Cardiac muscle cell (in vitro differentiated cells and primary cell): ENCODE measurements at places on chromosomes 11 and 22. TPM values are rescaled to one million over a fixed set of nuclear protein-coding genes. Genes with fewer than 3 reads are reported as not detected.

DNA sequence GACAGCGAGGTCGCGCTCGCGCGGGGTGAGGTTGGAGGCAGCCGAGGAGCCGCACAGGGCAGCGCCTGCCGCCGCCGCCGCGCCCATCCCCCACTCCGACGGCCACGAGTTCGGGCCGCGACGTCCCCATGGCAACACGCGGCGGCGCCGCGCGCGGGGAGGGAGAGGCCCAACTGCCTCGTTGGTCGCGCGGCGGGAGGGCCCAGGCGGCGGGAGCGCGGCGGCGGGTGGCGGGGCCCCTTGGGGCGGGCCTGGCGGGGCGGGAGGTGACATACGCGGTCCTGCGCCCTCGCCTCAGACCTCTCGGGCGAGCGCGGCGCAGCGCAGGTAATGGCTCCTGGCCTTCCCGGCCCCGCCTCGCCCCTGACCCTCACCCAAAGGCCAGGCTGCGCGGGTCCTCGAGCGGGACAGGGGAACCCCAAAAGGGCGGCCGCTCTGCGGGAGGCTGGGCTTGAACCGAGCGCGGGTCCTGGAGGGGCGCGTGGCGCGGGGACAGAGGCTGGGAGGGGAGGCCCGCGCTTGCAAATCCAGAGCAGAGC lies at the start of gene DEUP1:
Gene DEUP1 (plus strand): TSS at position 297 of the 539 bp plus-strand sequence. CDS start 1,518 bp downstream, outside the sequence.
- H3K27ac ChIP-seq, result no peak within 1 kb of the TSS
- no peaks in the 10 kb centered on the region for H3K4me1 ChIP-seq
- peak; percentile 22 for DNase-seq

SLC15A3 gene
- 0.27 TPM in 1 of 2 replicates, not detected in the other for polyA plus RNA-seq

DNA sequence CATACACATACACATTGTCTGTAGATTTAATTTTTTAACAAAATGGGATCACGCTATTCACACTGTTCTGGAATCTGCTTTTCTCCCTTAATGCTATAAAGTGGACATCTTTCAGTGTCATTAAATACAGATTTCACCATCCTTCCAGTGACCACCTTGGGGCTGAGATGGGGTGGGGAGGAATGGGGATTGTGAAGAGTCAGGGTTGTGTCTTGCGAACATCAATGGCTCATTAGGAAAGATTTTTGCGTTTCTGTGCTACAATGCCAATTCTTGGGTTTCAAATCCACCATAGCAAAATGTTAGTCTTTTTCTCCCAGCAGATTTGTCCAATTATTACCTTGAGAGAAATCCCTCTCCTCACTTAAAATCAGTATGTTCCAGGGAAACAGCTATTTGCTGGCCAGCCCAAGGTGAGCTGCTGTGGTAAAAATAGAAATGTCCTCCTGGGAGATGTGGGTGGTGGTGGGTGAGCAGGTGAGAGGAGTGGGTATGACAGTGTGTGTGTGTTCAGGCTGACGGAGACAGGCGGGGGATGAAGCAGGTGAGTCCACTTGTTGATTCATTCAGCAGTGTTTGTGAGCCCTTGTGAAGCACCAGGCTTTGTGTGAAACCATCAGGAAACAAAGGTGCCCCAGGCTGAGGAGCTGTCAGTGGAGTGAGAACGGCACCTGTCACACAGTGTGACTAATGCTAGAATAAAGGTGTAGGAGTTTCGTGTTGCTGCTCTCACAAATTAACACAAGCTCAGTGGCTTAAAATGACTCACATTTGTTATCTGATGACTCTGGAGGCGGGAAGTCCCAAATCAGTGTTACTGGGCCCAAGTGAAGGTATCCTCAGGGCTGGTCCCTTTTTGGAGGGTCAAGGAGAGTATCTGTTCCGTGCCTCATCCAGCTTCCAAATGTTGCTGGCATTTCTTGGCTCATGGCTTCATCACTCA lies 1.7 kb upstream of the CBX6 start:
- no peaks in the 10 kb centered on the region for H3K27me3 ChIP-seq
- H3K4me3 ChIP-seq, result peak overlapping the region; percentile 49
- H3K36me3 ChIP-seq, result no peaks in the 10 kb centered on the region
- peaks cover 20% of the 10 kb centered on the region for H3K4me1 ChIP-seq
- no peak for DNase-seq

PRR33 gene
- polyA plus RNA-seq, result not detected in 2 replicates

GRCh38 chr11:64294774-64295173 lies 3.7 kb downstream of the KCNK4 start:
- no peaks in the 10 kb centered on the region for H3K4me1 ChIP-seq
- DNase-seq, result no peak
- H3K36me3 ChIP-seq, result no peaks in the 10 kb centered on the region
- peaks cover 100% of the 10 kb centered on the region for H3K27me3 ChIP-seq
- H3K4me3 ChIP-seq, result no peak overlapping the region

DNA sequence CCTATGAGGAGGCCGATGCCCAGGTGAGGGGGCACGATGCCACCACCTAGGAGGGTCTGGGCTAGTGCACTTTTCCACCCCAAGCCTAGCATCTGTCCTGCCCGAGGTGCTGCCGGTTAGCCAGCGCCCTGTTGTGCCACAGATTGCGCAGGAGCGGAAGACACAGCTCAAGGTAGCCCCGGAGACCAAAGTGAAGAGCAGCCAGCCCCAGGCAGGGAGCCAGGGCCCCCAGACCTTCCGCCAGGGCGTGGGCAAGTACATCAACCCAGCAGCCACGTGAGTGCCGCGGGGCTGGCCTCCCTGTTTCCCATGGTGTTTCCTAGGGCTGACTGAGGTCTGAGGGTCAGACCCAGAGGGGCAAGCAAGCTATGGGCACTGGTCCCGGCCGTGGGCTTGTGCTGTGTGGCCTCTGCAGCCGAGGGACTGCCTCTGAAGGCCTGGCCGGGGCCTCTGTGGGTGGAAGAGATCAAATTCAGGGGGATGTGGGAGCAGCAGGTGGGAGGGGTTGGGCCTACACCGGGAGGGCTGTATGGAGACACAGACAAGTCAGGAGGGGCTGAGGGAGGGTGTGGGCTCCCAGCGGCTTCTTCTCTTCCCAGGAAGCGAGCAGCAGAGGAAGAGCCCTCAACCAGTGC lies 29.1 kb downstream of the PPIL2 start:
- no peaks in the 10 kb centered on the region for H3K27me3 ChIP-seq
- H3K36me3 ChIP-seq, result peaks cover 6% of the 10 kb centered on the region
- H3K4me1 ChIP-seq, result no peaks in the 10 kb centered on the region
- no peak for DNase-seq

DGKZ gene
- 48.3 and 48.5 TPM in 2 replicates for polyA plus RNA-seq

OR2AG2 gene
- polyA plus RNA-seq, result 0.16 and 0.28 TPM in 2 replicates

PNPLA3 gene
- 2.3 and 2.4 TPM in 2 replicates for polyA plus RNA-seq

DNA sequence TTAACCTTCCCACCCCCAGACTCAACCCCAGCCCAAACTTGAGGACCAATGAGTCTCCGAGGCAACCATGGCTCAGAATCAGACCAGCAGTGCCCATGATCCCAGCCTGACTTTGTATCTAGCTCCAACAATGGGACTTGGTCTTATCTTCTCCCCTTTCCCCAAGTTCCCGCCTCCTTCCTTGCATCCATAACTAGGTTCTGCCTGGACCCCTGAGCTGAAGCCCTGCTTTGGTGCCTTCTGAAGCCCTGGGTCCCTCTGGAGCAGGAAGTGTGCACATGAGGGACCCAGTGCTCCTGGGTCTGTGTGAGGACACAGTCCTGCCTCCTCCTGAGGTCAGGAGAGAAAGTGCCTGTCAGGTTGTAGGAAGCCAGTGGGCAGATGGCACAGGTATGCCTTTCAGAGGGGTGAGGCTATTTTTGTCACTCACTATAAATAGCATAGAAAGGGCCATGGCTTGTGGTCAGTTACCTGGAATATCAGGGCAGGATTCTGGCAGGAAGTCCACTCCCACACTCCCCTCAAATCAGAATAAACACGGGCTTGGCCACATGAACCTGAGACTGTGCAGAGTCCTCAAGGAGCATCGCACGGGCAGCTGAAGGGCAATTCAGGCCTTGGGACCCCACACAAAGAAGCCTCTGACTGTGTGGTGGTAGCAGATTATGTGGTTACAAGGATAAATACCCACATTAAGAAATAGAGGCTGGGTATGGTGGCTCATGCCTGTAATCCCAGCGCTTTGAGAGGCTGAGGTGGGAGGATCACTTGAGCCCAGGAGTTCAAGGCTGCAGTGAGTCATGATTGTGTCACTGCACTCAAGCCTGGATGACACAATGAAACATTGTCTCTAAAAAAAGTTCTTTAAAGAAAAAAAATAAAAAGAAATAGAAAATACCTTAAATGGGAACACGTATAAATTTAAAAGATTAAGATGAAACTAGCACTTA lies 27.4 kb downstream of the RCN1 start:
- H3K4me1 ChIP-seq, result no peaks in the 10 kb centered on the region
- H3K27me3 ChIP-seq, result no peaks in the 10 kb centered on the region
- no peak overlapping the region for H3K4me3 ChIP-seq
- no peaks in the 10 kb centered on the region for H3K36me3 ChIP-seq
- DNase-seq, result peak; percentile 54
